Fibroblast of skin of left biceps (primary cell): ENCODE measurements at places on chromosomes 12 and 14.

DNA sequence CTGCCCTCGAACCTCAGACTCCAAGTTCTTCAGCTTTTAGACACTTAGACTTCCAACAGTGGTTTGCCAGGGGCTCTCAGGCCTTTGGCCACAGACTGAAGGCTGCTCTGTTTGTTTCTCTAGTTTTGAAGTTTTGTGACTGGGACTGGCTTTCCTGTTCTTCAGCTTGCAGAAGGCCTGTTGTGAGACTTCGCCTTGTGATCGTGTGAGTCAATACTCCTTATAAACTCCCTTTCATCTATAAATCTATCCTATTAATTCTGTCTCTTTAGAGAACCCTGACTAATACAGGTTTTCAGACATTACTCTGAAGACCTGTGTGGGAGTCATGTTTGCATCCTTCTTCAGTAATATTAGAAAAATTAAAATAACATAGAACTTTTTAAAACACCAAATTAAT lies 289.1 kb downstream of the RMST start:
- no peak for DNase-seq

DNA sequence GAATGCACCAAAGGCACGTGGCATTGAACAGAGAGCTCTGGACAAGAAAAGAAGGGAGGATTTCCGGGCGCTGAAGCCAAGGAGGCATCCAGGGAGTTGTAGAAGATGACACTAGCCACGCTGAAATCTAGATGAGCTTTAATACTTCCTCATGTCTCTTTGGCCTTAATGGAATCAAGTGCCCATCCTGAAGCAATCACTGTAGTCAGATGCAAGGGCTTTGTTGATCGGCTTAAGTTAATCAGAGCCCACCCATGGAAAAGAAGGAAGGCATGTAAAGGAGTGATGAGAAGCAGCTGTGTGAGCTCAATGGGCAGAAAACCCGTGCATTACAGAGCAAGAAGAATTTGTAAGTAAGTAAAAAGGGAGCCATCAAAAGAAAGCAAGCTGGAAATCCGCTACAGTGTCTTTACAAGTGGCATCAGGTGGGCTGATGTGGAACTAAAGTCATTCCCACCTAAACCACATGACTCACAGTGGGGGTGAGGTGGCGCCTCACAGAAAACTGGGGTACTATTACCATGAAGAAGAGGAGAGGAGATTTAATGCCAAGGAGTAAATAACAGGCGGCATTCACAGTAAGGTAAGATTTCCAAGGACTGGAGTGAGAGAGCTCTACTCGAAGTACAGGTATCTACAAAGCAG lies 48.4 kb downstream of the NDUFA12 start:
- DNase-seq, result no peak

GRCh38 chr14:31294746-31295405 lies 87.3 kb upstream of the HECTD1 start:
- DNase-seq, result no peak

- no peak for DNase-seq
These were observed 160.6 kb downstream of the CAPZA3 start for GRCh38 chr12:18898470-18898869.

- DNase-seq, result no peak
These were observed 4.7 kb downstream of the CCDC184 start for GRCh38 chr12:48187916-48188695.

DNA sequence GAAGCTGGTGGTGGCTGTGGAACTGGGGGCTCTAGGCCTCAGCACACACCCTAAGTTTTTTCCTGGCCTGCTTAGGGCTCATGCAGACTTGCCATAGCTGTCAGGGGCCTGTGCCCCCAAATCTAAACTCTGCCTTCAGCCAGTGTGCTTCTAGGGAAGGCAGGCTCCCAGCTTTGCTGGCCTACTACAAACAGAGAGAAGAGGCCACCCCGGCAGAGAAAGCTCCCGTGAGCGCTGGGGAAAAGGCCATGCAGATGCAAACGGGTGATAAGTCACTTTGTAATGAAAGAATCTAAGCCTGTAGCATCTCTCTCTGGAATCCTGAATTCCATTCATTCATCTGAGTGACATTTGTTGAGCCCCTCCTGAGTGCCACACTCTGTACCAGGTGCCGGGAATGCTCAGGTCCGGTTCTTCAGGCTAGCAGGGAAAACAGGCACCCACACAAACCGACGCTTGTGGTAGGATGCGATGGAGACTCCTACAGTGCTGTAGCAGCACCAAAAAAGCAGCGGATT lies 29.9 kb downstream of the JDP2 start:
- DNase-seq, result no peak
